MG63 (cell line): ENCODE measurements at places on chromosomes 12 and 14. TPM values are rescaled to one million over a fixed set of nuclear protein-coding genes. Genes with fewer than 3 reads are reported as not detected.
A peak's percentile ranks its signal among the peaks of the same experiment; 100 is the strongest.

- no peak for DNase-seq
Observed at GRCh38 chr12:122893208-122894153, 2.4 kb downstream of the VPS37B start.

DNA sequence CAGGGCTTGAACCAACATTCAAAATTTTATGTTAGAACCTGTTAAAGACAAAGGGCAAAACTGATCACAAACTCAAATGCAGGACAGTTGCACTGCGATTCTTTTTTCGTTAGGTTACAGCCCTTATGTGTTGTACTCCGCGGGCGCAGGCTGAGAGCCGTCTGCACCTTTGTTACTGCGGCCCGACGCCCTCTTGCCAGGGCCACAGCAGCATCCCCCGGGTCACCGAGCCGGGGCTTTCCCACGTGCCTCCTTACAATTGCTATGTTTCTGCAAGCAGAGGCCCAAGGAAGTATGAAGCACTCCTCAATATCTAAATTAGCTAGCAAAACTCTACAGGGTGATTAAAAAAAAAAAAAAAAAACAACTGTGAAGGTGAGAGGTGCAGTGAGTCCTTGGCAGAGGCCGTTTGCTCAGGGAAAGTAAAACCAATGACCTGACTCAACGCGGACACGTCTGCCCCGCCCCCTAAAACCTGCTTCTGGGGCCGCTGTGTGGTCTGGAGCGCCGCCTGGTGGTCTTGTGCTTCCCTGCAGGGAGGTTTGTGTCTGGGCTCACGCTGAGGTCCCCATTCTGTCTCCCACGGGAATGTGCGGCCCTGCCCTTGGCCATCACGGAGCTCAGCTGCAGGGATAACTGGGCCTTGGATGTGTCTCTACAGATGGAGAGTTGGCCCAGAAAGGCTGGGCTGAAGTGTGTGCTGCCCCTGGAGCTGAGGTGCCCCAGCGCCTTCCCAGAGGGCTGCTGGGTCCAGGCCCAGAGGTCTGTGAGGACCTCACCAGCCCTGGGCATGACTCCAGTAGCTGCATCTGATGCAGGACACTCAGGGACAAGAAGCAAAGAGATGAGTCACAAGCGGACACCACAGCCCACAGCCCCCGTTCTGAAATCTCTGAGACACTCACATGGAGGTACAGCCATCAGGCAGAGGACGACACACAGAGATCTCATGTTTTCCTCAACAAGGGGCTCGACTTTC lies 418.5 kb downstream of the TMEM121 start:
- DNase-seq, result peak; percentile 59

DNA sequence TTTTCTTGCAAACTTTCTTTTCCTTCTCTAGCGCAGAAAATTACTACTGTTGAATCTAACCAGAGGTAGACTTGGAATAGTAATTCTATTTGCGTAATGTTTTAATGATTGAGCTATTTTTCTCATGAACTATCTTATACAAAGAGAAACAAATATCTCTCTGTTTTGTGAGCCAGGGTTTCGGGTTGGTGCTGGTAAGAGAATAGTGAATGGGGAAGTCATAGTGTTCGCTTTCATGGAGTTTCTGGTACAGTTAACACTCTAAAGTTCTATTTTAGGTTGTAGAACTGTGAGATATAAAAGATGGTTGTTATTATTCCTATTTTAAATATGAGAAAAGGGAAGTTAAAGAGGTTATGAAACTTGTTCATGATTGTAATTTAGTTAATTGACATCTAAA lies 6.6 kb downstream of the CLEC1B start:
- DNase-seq, result no peak

GRCh38 chr14:61145034-61145902 lies 135.9 kb downstream of the TMEM30B start:
- DNase-seq, result peak; percentile 27

DNA sequence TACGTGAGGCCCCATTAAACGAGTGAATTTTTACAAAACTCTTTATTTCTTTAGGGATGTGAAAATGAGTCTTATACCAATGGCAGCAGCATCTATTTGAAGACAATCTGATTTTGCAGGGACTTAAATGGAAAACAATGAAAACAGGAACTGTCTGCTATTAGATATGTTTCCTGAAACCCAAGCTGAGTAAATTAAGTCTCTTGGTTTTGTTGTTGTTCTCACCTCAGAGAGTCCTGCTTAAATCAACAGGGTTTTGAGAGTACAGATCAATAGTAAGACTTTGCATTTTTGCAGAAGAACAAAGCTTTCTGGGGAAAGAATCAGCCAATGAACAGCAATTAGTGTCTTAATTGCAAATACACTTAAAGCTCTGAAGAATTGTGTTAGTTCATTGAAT lies 39.1 kb upstream of the LGR5 start:
- DNase-seq, result no peak

DNA sequence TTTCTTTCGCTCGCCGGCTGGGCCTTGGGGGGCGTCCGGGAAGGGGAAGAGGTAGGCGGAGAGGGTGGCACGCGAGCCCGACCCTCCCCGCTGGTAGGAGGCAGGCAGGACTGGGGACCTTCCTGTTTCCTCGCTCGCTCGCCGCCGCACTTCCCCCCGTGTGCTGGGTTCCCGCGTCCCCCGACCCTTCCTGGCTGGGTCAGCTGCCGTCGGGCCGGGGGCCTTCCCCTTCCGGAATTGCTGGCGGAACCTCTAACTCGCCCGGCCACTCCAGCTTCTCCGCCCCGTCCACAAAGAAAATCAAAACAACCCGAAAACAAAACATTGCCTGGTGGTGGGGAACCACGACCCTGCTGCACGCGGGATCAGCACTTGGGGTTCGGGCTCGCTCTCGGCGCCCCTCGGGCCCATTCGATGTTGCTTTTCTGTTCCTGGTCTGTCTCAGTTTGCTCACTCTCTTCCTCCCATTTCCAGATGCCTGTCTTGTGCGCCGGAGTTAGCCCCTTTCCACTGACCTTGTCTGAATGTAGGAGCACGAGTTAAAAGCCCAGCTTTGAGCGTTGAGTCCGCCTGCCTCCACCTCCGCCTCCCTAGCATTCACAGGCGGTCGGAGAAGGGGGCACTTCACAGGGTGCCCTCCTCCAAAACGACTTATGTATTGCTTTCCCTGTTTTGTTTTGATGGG lies 581 bp downstream of the PAPOLA start:
- peak; percentile 33 for DNase-seq

- DNase-seq, result peak; percentile 60
Observed at GRCh38 chr12:70609739-70610491, 27.3 kb downstream of the PTPRB start.

DNA sequence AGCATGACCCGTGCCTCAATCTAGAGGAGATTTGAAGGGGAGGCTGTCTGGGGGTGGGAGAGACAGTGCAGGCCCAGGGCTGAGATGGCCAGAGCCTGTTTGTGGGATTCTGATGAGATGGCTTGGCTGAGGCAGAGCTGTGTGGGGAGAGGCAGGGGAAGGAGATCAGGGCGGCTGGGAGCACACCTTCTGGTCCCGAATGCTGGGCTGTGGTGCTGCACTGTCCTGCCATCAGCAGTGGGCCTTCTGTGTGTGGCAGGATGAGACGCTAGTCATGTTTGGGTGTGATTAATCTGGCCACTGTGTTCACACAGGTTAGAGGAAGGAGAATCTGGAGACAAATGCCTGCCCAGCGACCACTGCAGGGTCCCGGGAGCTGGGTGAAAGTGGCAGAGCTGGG lies 300.9 kb downstream of the CACNA1C start:
- no peak for DNase-seq

- no peak for DNase-seq
Observed at GRCh38 chr14:72970058-72970630, 43.9 kb downstream of the DCAF4 start.

DNA sequence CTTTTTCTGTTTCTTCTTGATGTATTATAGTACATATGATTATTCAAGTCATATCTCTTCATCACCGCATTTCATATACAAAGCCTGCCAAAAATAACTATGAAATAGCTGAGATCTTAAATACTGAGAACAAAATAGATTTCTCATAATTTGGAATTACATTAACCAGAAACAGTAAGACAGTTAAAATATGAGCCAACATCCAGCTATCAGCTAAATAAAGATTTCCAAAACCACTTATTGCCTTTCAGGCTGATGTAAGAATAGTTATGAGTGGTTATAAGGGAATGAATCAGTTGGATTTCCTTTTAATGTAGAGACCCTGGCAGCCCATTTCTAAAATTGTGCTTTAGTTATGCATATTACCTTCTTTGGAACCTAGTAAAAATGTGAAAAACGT lies 47.4 kb downstream of the TMEM117 start:
- DNase-seq, result no peak

- no peak for DNase-seq
Observed at GRCh38 chr12:63752841-63753240, 26.9 kb upstream of the RXYLT1 start.

- no peak for DNase-seq
Observed at GRCh38 chr14:24366413-24366720, 1.6 kb upstream of the NFATC4 start.

DNA sequence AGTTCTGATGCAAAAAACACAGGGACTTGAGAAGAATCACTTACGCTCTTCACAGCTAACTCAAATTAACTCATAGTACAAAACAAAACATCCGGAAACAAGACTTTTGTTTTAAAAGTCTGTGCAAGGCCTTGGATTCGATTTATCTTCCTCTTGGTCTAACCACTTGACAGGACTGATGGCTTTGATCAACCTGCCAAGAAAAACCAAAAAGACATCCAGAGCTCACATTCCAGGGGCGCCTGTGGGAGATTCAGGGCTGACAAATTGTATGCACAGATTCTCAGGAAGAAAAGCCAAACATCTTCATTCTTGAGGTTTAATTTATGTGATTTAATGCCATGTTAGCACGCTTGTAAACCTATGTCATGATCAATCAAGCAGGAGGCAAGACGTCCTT lies 129.1 kb upstream of the TMCC3 start:
- DNase-seq, result peak; percentile 53

GRCh38 chr12:120110550-120111501 lies 5.7 kb downstream of the RAB35 start:
- DNase-seq, result no peak

DNA sequence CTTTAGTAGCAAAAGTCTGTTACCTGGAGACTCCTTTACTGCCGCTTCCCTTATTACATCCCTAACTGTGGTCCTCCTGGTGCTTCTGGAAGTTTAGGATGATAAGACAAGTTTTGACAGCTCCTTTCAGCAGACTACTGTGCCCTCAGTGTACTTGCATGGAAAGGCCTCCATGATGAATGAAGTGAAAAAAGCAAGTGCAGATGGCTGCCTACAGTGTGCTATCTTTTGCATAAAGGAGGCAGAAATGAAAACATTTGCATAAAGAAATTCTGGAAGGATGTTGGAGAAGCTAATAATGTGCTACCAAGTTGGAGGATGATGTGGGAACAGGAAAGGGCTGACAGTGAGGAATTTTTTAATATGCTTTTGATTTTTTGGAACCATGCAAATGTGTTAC lies 4.5 kb downstream of the TCTN2 start:
- DNase-seq, result no peak

- no peak for DNase-seq
Observed at GRCh38 chr12:92675092-92675865, 27.5 kb upstream of the PLEKHG7 start.

Gene SLC4A8
- total RNA-seq, result 0.89 and 0.96 TPM in 2 replicates

Gene SRGAP1
- total RNA-seq, result 0.81 and 0.99 TPM in 2 replicates

Gene FAM161B
- total RNA-seq, result 1.6 and 4.5 TPM in 2 replicates

Gene CLEC1B
- total RNA-seq, result not detected in 2 replicates

Gene RIN3
- total RNA-seq, result 1.4 and 2.2 TPM in 2 replicates

Gene CRIP1
- 17.3 TPM in 1 of 2 replicates, not detected in the other for total RNA-seq

Gene TAS2R50
- total RNA-seq, result not detected in 2 replicates

Gene NYNRIN
- total RNA-seq, result 0.30 TPM in 1 of 2 replicates, not detected in the other

Gene KCNK13
- total RNA-seq, result not detected in 2 replicates

Gene TOMM20L
- total RNA-seq, result not detected in 2 replicates

Gene CACNA1C
- total RNA-seq, result 1.4 and 37.7 TPM in 2 replicates

Gene CATSPERB
- total RNA-seq, result not detected in 2 replicates

Gene SERPINA12
- not detected in 2 replicates for total RNA-seq

Gene RIMKLB
- total RNA-seq, result 7.0 and 10.0 TPM in 2 replicates

Gene KRT86
- total RNA-seq, result 13.3 and 13.6 TPM in 2 replicates
